ENCODE measurements at places on chromosomes 4 and X. TPM values are rescaled to one million over a fixed set of nuclear protein-coding genes. Genes with fewer than 3 reads are reported as not detected.

Gene SASH3
- 229 TPM for total RNA-seq

Gene SLC34A2
- not detected for total RNA-seq

Gene FDCSP
- total RNA-seq: not detected

Gene GSTCD
- 9.9 TPM for total RNA-seq

Gene SERPINA7
- not detected for total RNA-seq

Gene DDX53
- not detected for total RNA-seq

Gene HSD17B11
- 39.5 TPM for total RNA-seq

Gene ZNF185
- total RNA-seq: 0.75 TPM

Gene AMTN
- total RNA-seq: not detected

Gene HPGD
- 34.1 TPM for total RNA-seq

Gene DGKK
- total RNA-seq: not detected

Gene CT83
- total RNA-seq: not detected

Gene AKAP14
- total RNA-seq: not detected

Gene HSD17B13
- 0.30 TPM for total RNA-seq

Gene RASGEF1B
- total RNA-seq: 3.4 TPM

Gene TMSB15B
- 7.3 TPM for total RNA-seq

Gene SHISA3
- 0.58 TPM for total RNA-seq

All from activated CD4-positive, alpha-beta memory T cell treated with anti-CD3 and anti-CD28 coated beads, Interleukin-2, amount 10 ng/mL, durations not matched to agents 7 days and 5 days (primary cell).